ENCODE measurements at places on chromosomes 5 and 9.

DNA sequence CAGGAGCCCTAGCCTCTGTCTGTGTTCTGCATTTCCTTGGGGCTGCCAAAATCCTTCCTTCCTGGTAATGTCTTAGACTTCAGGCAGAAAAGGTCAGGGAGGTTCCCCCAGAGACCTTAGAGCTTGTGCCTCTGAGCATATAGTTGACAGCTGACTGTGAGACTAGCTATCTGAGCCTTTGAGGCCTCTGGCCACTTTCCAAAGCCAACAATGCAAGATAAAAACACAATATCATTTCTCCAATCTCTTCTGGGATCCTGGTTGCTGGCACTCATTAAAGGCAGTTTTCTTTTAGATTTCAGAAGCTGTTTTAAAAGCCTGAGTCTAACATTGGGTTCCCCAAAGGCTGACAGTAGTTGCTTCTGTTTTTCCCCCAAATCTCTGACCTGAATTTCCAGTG is 13.2 kb upstream of the GLRA1 start:
- no peak for DNase-seq

GRCh38 chr9:89234205-89235067 is 55.8 kb upstream of the SHC3 start:
- DNase-seq: no peak

- DNase-seq: peak; percentile 11
These were observed 199.3 kb upstream of the PDE4D start for GRCh38 chr5:60092671-60093422.

DNA sequence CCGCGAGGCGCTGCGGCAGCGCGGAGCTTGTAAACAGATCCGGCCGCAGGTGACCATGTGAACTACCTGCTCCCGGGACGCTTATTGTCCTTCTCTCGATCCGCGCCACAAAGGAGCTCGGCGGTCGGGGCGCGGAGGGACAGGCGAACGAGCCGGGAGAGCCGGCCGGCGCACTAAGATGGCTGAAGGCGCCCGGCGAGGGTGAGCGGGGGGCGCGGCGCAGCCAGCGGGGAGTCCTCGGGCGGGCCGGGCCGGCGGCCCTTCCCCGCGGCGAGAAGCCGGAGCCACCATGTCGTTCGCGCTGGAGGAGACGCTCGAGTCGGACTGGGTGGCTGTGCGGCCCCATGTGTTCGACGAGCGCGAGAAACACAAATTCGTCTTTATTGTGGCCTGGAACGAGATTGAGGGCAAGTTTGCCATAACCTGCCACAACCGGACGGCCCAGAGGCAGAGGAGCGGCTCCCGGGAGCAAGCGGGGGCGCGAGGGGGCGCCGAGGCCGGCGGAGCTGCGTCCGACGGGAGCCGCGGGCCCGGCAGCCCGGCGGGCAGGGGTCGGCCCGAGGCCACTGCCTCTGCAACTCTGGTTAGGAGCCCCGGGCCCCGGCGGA is 535 bp downstream of the JMY start:
- DNase-seq: peak; percentile 18

GRCh38 chr9:9523476-9524139 is 1089.2 kb downstream of the PTPRD start:
- no peak for DNase-seq

DNA sequence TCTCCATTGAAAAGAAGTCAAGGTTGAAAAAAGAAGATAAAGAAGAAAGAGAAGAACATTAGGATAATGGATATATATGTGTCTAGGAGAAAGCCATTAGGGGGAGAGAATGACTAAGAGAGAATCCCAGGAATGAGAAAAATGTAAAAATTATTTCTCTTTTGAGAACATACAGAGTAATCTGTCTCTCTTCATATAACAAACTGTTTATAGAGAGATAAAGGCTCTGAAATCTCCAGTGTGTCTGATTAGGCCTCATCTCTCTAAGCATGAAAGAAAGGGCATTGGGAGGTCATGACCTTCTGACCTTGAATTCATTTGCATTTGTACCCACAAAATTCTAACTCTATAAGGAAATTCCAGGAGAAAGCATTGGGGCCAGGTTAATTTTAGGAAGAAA is 3.5 kb upstream of the MPDZ start:
- no peak for DNase-seq

DNA sequence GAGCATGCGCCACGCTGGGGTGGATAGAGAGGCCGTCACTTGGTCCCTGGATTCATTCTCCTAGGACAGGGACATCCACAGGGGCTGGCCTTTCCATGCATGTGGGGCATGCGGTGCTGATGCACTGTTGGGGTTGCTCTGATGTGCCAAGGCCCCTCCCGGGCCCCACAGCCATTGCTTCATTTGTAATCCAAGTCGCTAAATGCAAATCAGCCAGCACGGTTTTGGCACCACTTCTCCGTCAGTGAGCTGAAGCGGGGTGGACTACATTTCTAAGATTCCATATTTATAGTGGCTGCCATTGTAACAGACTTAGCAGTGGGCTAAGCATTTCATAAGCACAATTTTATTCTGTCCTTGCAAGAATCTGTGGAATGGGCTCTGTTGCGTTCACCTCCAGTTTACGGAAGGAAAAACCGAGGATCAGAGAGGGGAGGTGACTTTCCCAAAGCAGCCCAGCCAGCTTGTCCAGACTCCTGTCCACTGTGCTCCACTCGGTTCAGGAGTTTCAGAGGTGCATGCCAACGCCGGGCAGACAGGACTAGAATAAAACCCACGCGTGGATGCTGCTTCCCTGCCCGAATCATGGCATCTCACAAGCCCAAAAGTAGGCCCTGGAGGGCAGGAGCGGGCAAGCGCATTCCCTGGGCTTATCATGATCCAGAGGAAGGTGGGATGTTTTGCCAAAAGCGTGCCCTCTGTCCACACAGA is 102.6 kb upstream of the COL5A1 start:
- peak; percentile 76 for DNase-seq

DNA sequence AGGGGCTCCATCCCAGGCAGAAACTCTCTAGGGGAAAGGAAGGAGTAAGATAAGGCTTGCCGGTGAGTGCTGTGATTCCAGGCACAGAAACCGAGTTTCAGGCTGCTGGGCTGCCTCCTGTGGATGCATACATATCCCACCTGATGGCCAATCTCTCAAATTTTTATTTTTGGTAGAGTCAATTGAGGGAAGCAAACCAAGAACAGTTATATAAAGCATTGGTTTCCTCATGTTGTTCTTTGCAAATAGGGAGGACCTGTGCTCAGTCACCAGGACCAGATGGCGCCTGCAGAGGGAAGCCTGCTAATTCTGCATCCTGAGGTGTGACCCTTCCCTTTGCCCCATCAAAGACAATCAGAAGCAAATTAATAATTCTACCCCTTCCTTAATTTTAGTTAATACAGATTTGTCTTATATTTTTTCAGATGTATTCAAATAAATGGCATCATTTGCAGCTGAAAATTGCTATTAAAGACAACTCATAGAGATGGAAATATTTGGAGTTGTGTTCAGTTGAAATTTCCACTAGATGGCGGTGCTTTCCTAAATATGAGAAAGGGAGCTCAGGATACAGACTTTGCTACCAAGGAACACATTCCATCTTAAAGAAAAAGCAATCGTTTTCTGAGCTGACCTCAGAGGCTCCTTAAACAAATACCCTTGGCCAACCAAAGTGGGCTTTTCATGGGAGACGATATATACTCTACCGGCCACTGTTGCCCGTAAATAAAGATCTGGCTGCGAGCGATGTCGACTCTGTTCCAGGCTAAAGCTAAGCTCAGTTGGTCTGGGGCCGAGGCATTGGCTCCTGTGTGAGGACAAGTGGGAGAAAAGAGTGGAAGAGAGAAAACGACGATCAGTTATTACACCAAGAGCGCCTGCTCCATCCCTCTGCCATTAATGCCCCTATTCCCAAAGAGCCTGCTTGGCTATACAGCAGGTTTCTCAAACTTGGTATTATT is 225.7 kb upstream of the KLF9 start:
- peak; percentile 55 for DNase-seq

DNA sequence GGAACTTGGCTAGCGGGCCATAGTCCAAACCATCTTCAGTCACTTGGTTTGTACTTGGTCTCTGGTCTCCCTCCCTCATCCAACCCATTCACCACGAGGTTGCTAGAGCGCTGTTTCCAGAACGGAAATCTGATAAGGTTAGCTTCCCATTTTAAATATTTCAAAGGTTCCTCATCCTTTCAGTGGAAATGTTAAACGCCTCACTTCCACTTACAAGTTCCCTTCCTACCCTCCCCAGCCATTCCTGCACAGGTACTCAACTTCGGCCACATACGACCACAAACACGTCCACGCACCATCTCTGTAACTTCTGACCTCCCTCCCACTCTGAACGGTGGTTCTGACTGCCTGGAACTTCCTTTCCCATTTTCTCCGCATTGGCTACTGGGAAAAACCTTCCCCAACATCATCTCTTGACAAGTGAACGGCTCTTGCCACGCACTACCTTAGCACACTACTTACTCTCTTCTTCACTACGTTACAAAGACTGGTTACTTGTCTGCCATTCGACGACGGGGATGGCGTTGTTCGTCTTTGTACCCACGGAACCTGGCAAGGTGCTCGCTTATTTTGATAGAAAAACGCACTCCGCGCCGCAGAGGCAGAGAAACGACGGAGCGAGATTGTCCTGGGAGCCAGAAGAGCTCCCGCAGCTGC is 629 bp downstream of the CCNH start:
- peak; percentile 53 for DNase-seq

- DNase-seq: peak; percentile 52
These were observed 14.8 kb downstream of the SPTLC1 start for GRCh38 chr9:92100237-92100911.

DNA sequence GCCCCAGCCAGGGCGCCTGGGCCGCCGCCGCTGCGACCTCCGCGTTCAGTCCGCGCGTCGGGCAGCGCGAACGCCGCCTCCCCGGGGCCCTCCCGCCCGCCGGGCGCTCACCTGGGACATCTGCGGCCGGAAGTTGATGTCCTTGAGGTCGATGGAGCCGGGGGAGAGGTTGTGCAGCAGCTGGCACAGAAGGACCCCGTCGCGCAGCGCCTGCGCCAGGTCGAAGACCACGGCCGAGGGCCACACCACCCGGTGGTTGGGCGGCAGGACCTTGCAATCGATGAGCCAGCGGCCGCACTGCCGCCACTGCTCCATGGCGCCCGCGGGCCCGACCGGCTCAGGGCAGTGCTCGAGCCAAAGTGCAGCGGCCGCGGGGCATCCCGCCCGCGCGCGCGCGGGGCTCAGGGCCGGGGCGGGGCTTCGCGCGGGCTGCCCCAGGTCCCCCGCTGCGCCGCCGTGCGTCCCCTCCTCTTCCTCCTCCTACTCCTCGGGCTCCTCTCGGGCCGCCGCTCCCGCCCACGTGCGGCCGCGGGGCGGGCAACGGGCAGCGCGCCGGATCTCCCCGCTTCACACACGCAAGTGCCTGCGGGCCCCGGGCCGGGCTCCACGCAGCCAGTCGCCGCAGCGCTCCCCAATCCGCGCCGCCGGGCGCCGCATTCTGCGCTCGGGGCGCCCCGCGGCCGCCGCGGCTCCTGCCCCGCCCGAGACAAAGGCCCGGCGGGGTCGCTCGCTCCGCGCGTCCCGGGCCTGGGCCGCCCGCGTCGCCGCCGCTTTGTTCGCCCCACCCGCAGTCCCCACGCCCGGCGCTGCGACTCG is at the start of gene VAV2:
Gene VAV2, minus strand, starts transcription at position 361 of the 816 bp plus-strand sequence. Its CDS starts 46 bp downstream, at position 315.
- DNase-seq: peak; percentile 74

DNA sequence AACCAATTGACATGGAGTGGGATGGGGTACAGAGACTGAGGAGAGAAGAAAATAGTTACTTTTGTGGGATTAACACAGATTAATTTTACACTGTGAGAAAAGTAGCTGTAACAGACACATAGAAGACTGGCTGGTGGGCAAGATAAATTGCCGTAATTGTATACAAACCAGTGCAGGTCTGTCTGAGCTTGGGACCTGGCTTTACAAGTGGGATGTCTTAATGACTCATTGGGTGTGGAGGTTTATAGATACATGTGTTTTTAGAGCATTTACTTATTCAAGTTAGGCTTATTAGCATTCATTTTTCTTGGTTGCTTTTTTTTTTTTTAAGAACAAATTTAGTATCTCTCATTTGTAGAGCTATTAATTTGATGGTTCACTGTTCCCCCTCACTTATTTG is 37.5 kb downstream of the SLC44A1 start:
- DNase-seq: no peak
